ENCODE measurements at places on chromosomes 16 and 17.

DNA sequence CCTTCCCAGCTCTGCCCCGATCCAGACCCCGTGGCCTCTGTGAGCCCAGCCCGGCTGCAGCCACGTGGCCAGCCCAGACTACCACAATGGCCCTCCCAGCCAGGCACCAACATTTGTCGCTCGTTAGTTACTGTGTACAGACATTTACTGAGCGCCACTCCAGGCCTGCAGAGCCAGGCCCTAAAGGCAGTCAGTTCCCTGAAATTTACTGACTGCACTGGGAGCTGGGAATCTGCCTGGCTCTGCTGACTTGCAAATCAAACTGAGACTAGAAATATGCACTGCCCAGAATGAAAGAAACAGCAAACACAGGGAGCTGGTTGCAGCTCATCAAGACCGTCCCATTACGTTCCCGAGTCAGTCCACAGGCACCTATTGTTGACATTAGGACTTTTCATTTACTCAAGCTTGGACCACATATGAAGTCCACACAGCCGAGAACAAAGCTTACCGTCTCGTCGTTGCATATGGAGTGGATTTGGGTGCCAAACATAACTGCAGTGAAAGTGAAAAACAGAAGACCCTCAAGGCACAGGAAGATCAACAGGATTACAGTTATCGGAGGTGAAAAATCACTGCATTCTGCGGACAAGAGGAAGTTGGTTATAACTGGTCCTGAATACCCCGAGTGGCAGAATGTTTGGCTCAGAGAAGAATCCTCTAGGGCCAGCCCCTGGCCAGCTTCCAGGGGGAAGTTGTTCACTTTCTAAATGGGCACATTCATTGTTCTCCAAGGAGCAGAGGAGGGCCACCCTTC lies 34.5 kb downstream of the ZDHHC7 start:
- no peak for DNase-seq

- DNase-seq: no peak
Observed at GRCh38 chr17:20153231-20153630, 144.1 kb downstream of the SPECC1 start.

DNA sequence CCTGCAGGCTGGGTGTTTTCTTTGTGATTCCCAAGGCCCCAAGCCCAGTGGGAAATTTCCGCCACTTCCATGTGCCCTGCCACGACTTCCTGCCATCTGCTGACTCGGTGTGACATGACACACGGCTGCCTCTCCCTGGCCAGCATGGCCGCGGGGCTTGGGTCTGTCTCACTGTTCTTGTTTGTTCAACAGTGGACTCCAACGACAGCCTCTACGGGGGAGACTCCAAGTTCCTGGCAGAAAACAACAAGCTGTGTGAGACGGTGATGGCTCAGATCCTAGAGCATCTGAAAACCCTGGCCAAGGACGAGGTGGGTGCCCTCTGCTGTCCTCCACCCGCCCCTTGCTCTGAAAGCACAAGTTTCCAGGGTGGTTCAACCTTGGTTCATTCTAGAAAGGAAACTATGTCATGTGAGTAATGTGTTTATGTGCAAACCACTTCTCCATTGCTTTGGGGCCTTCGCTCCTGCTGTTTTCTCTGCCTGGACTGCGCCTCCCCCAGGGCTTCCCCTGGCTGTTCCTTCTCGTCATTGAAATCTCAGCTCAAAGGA lies 26.8 kb downstream of the KNOP1 start:
- DNase-seq: no peak

DNA sequence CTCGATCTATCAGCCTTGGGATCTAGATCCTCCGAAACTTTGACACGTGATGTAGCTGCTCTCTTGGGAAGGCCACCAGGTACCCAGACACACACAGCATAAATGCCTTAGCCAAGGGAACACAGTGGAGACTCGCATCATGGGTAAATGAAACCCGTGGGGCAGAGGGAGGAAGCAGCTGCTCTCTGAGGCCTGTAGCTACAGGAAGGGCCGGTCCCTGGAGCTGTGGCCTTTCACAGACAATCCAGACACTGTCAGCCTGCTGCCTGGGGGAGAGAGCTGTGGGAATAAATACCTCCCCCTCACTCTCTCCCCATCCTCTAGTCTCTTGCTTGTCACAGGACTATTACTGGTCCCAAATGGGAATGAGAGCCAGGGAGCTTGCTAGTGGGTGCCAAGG lies 351.2 kb downstream of the UTP18 start:
- no peak for DNase-seq

- DNase-seq: no peak
Observed at GRCh38 chr17:21390294-21390693, 14.1 kb downstream of the KCNJ12 start.

- DNase-seq: no peak
Observed at GRCh38 chr16:2008009-2008526, 1.6 kb downstream of the ZNF598 start.

- DNase-seq: no peak
Observed at GRCh38 chr17:79616801-79617200, 6.0 kb upstream of the RBFOX3 start.

GRCh38 chr16:3950343-3951193 lies 70.1 kb upstream of the CREBBP start:
- DNase-seq: no peak

DNA sequence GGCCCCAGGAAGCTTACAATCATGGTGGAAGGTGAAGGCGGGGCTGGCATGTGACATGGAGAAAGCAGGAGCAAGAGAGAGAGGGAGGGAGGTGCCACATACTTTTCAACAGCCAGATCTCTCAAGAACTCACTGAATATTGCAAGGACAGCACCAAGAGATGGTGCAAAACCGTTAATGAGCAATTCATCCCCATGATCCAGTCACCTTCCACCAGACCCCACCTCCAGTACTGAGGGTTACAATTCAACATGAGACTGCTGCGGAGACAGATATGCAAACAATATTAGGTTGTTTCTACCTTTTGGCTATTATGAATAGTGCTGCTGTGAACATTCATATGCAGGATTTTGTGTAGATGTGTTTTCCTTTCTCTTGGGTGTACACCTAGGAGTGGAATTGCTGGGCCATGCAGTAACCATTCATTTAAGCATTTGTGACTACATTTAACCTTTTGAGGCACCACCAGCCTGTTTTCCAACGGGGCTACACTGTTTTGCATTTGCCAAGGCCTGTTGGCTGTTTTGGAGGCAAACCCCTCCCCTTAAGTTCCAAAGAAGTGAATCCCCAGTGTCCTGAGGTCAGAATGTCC lies 28.8 kb downstream of the PLCG2 start:
- DNase-seq: no peak

- peak; percentile 20 for DNase-seq
Observed at GRCh38 chr17:38572669-38573365, 32.9 kb downstream of the SRCIN1 start.

DNA sequence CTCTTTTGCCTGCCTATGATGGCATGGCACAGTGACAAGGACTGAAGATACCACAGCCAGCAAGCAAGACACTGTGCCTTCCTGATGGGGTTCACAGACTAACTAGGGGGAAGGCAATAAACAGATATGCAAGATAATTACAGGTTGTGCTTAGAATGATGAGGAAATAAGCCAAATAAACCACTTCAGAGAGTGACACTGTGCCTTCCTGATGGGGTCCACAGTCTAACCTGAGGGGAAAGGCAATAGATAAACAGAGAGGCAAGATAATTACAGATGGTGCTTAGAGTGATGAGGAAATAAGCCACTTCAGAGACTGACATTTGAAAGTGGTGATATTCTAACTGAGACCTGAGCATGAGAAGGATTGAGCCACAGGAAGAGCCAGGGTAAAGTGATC lies 84.2 kb downstream of the HS3ST2 start:
- no peak for DNase-seq

GRCh38 chr16:25413133-25413532 lies 155.5 kb upstream of the ZKSCAN2 start:
- DNase-seq: no peak

- no peak for DNase-seq
Observed at GRCh38 chr17:47803201-47803600, 18.4 kb downstream of the OSBPL7 start.

DNA sequence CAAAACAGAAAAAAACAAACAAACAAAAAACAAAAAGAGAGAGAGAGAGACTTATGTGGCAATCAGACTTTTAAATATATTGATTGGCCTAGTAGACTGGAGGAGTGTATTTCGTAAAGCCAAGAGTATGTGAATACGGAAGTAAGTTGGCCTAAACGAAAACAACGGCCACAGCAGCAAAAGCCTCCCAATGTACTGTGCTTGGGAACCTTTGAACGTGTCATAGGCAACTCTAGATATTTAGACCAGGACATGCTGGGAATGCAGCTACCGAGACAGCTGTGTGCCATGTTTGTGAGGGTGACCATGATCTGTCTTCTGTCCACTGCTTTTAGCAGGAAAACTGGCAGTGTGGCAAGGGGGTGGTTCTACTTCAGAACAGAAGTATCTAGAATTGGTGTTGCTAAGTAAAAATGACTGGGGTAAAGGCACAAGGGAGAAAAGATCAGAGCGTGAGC lies 7.4 kb downstream of the MAF start:
- no peak for DNase-seq

- DNase-seq: no peak
Observed at GRCh38 chr17:81902653-81903414, 796 bp downstream of the NPB start.

DNA sequence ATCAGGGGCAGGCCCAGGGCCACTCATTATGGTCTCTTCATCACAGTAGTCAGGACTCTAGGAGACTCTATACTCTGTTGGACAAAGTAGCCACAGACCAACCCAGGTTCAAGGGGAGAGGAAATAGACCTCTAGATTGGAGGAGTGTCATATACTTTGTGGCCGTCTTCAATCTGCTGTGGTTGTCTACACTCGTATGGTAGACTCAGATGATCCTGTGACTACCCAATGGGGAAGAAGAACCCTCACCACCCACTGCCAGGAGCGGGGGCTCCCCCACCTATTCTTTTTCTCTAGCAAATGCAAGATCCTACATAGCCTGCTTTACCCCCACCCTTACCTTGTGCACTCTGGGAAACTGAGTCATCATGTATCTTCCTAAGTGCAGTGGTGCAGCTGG lies 80.5 kb downstream of the KSR1 start:
- no peak for DNase-seq

DNA sequence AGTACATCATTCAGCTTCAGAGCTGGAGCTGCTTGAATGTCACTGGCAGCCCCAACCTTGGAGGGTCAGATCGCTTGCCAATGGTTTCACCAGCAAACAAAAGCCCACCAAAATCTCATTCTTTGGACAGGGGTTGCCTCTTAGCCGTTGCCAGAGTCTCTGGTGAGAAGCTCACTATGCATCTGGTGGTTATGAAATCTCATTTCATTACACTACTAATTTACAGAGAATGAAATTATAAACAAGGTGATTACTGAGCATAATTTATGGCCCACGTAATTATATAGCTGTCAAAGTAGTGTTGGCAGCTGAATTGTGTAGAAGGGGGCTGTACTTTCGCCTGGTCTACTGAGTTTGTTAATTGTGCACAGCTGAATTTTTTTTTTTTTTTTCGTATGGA lies 688.9 kb upstream of the KIF2B start:
- peak; percentile 86 for DNase-seq

GRCh38 chr16:53103811-53104210 lies 49.0 kb downstream of the CHD9 start:
- DNase-seq: no peak

GRCh38 chr17:51848451-51848850 lies 310.1 kb downstream of the CA10 start:
- no peak for DNase-seq

- no peak for DNase-seq
Observed at GRCh38 chr16:88956546-88957432, 20.2 kb downstream of the CBFA2T3 start.

GRCh38 chr16:61435346-61435745 lies 600.9 kb downstream of the CDH8 start:
- no peak for DNase-seq

DNA sequence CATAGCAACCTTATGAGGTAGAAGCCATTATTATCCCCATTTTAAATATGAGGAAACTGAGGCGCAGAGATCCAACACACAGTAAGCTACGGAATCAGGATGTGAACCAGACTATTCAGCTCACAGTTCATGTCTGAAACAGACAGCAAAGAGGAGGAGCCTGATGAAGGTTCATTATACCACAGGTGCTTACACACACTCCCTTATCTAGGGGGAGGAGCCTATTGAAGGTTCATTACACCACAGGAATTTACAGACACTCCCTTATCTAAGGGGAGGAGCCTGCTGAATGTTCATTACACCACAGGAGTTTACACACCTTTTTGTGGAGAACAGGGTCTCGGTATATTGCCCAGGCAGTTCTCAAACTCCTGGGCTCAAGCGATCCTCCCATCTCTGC lies 21.9 kb downstream of the C16orf95 start:
- DNase-seq: no peak

- DNase-seq: no peak
Observed at GRCh38 chr16:61946019-61946418, 90.2 kb downstream of the CDH8 start.

DNA sequence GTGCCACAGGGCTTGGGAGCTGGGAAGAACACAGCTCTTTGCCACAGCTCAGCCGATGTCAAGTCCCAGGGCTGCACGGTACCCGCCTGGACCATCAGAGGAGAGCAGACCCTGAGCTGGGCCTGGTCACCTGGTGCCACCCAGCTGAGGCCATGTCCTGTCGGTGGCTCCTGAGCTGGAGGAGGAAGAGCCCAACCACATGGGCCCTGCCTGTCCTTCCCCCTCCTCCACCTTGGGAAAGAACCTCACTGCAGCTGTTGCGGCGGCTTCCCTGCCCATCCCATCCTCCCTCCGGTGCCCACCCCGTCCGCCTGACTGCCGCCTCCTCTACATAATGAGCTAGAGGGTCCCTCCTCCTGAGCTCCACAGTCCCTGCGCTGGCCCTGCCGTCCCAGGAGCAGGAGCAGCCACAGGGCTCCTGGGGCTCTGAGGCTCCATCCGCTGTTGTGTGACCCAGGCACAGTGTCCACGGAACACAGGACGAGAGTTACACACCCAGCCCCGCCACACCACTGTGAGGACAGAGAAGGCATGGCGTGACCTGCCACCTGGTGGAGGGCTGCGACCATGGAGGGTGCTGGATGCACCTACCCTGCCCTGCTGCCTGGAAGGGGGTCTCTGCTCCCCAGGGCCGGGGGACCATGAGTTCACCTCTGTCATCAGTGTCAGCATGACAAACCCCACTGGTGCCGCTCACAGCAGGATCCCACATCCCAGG lies 21.4 kb upstream of the CHMP6 start:
- no peak for DNase-seq

Data from NCI-H2081 treated with DMSO at 0.1 percent for 48 hours (cell line).